ENCODE measurements at places on chromosomes 12 and 14.

DNA sequence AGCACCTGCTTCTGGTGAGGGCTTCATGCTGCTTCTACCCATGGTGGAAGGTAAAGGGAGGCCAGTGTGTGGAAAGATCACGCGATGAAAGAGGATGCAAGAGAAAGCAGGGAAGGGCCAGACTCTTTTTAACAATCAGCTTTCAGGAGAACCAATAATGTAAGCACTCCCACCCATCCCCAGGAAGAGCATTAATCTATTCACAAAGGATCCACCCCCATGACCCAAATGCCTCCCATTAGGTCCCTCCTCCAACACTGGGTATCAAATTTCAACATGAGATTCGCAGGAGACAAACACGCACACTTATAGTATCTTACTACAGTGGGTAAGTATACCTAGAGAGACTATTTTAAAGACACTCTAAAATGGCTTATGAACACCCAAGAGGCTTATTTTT, 80.5 kb upstream of the TMCC3 start:
- DNase-seq, result no peak

DNA sequence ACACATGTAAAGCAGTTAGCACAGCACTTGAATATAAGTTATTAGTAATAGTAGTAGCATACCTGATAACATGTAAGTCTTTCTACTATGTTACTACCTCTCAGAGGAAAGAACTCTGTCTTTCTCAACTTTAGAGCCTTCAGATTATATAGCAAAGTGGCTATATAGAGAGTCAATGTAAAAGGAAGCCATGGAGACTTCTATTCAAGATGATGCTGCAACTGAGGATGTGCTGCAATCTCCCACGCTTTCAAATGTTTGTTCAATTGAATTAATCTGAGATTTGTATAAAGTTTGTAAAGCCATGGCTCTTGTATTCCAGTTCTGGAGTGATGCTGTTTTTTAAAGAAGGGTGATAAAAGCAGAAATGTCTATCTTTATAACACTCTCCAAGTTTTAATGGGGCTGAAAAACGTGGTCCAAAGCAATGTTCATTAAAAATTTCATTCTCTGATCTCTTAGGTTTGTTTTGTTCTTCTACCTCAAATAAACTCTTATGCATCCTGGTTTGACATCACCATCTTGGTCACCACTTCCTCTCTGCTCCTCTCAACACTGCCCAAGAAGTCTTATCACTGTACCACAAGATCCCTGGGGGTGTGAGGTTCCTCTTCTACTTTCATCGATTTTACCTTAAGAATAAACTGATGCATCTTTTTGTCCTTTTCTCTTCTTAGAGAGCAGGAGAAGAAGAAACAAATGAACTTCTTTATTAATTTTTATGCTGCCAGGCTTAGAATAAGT, 40.6 kb downstream of the C12orf42 start:
- DNase-seq, result no peak

- peak; percentile 73 for DNase-seq
Measured at GRCh38 chr14:61152851-61153364, 128.2 kb downstream of the TMEM30B start.

- no peak for DNase-seq
Measured at GRCh38 chr14:76193696-76194095, 42.0 kb downstream of the GPATCH2L start.

- no peak for DNase-seq
Measured at GRCh38 chr12:74292351-74293194, 245.1 kb upstream of the ATXN7L3B start.

GRCh38 chr14:60867503-60868172, 113.2 kb downstream of the TRMT5 start:
- no peak for DNase-seq

GRCh38 chr12:93137656-93138612, 208.8 kb upstream of the EEA1 start:
- DNase-seq, result peak; percentile 60

- no peak for DNase-seq
Measured at GRCh38 chr12:26389343-26389742, 194.0 kb downstream of the SSPN start.

GRCh38 chr12:1647285-1647669, 18.2 kb downstream of the WNT5B start:
- DNase-seq, result no peak

- DNase-seq, result peak; percentile 70
Measured at GRCh38 chr12:6697584-6698351, 2.8 kb downstream of the PIANP start.

GRCh38 chr12:77166696-77167095, 101.3 kb upstream of the E2F7 start:
- no peak for DNase-seq

DNA sequence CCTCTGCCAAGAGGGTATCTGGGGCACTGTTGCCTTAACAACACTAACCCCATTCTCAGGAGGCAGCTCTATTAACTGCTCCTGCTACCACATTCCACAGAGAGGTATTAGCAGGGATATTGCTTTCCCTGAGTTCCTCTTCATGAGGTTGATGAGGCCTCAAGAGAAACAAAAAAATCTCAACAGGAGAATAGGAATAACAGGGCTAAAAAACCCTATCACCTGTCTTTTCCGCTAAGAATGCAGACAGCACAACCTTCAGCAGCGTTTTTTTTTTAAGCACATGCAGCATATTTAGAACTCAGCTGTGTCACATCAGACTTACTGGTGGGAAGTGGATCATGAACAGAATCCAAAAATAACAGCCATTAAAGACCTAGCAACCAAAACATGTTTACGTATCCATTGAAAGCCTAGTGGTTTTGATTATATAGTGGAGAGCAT, 29.2 kb downstream of the ATF7 start:
- DNase-seq, result peak; percentile 64

DNA sequence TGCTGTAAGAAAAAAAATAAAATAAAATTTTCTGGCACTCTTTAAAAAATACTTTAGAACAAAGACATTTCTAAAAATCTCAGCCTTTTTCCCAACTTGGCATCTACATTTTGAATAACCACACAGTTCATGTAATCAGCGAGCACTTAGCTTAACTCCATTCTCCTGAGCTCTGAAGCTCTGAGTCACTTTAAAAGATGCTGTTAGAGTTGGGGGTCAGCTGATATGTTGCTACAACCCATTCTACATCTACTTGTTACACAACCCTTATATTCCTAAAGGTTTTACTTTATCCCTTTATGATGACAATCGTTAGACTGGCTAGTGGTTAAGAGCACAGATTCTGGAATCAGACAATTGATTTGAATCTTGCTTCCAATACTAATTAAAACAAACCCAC, 48.3 kb downstream of the SLC41A2 start:
- peak; percentile 63 for DNase-seq

GRCh38 chr12:66915306-66915904, 236.5 kb upstream of the GRIP1 start:
- DNase-seq, result no peak

- DNase-seq, result no peak
Measured at GRCh38 chr12:6850796-6851152, 312 bp downstream of the CDCA3 start.

DNA sequence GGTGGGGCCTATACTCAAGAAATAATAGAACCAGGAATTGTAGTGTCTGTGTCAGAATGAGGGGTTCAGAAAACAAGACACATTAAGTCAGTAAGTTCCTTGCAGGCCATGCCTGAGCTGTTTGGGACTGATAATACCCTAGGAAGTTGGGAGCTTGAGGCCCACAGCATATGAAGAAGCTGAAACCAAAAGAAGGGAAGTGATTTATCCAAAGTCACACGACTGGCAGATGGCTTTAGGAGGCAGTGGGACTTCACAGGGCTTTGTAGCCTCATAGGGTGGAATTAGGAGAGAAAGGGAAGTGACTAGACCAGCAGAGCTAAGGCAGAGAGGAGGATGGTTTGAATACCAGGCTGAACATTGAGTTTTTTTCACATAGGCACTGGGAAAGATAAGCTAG, 56.6 kb upstream of the SRSF5 start:
- no peak for DNase-seq

DNA sequence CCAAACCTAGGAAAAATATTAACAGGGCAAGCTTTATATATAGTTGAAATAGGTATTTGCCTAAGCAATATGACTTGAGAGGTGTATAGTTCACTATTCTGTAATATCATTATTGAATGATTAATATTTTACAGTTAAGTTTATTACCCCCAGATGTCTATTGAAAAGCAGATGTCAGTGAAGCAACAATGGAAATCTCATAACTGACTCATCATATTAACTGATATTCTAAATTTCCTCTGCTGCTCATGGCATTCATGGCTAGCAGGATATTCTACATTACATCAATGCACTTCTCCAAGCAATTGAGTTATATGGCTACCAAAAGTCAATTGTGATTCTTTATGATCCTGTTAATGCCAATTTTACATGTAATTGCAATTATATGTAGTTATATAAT, 9.7 kb upstream of the MAGOHB start:
- DNase-seq, result no peak

- DNase-seq, result no peak
Measured at GRCh38 chr14:71597287-71597920, 334.8 kb upstream of the RGS6 start.

DNA sequence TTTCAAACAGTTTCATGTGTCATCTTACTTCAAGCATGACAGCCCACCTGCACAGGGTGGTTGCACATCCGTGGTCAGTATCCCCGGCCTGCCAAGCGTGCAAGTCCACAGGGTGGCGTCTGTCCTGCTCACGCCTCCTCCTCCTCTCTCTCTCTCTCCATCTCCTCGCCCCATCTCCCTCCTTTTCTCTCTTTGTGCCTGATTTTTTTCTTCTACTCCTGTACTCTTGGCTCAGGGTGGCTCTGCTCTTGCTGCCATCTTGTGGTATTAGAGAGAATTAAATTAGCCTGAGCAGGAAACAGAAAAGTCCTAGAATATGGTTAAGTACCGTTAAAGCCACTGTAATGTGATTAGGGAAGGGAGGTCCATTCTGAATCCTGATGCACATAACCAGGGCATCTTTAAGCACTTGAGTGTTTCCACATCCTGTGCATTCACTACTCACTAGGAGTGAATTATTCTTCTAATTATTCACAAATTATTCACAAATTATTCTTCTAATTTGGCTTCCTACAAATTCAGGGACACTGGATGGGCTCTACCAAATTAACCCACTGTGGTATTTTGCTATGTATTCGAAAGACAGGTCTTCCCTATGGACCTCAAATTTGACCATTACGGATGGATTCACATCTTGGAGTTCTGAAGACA, 25.5 kb upstream of the DTX1 start:
- peak; percentile 77 for DNase-seq

GRCh38 chr14:81382517-81383225, 17.5 kb downstream of the STON2 start:
- no peak for DNase-seq

DNA sequence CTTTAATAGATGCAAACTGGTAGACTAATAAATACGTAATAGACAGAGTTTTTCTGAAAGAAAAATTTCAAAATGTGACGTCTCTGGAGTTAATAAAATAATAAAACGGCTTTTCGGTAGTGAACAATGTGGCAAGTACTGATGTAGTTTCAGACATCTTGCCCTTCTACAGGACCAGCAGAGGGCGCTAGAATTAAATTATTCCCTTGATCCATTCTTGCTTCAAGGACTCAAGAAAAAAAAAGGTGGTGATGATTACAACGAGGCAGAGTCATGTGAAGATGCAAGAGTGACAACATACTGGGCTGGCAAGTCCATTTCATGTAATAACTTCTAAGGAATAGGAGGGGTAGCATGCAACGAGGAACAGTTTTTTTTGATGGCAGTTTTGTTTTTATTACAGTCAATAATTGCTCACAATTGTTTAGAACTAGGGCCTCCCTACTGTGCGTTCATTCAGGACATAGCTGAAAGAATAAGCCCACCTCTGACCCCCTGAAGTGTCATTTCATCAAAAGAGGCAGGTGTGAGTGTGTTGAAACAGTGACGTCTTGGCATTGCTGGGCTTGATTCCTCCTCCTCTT, 101.0 kb upstream of the GZMB start:
- peak; percentile 82 for DNase-seq

DNA sequence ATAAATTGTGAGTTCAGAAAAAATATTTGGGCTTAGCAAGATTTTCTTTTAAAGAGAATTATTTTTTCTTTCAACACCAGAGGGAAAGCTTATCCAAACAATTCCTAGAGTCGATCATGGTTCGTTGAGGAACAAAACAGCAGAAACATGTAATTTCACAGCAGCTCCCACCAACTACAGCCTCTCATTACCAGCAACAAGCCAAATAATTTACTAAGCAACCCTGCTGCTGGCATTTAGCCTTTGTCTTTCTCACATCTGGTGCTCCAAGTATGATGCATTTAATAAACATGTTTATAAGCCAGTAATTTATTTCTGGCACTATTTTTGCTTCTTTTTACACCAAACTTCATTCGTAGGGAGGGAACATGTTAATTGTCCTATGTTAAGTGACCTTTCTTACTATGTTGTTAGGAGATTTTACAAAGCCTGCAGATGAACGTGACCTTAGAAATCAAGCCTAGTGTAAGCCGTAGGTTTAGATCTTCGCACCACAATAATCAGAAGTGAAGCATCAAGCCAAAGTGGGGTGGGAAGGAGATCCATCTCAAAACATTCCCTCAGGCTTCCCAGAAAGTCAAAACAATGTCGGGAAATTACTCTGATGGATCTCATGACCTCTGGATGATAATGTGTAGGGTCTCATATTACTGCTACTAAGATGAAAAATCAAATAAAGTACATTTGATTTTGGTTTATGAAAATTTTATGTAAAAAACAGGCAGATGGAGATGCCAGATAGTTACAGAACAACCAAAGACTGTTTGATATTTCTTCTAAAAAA, 128.4 kb downstream of the RPAP3 start:
- no peak for DNase-seq

- no peak for DNase-seq
Measured at GRCh38 chr12:48022676-48023385, 18.6 kb upstream of the COL2A1 start.

DNA sequence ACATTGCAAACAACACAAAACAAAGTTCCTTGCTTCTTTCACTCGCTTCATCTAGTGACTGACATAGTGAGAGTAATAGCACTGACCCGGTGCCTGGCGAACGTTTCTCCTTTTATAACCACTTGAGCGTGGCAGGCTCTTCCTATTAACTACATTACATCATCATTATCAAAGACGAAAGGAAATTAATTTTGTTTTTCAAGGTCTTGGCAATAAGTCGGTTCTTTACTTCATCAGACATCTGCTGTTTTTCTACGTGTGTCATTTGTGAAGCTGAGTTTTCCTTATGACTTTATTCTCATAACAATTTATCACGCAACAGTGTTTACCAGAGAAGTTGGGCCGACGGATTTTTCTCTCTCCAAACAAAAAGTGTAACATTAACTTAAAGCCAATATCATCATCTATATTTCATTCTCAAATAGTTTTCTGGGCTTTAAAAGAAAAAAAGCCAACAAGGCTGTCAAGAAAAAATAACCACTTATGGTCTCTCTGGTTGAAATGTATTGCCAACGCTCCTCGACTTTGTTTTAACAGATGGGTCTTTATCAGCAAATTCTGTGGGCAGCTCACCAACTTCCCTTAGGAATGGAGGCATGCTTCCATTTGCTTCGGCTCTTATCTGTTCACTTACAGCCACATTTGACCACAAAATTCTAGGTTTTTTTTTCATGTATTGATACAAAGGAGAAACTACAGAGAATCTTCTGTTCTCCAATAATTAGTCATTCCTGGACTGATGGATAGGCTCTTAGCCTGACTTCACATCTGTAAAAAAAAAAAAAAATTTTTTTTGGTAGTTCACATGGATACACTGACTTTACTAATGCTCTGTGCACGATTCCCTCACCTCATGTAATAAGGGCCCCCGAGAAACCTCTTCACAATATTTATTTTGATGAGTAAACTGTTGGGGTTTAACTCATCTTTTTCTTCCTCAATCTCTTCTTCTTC, 97.1 kb upstream of the CDKN3 start:
- peak; percentile 79 for DNase-seq

GRCh38 chr14:57845802-57846531, 19.9 kb downstream of the SLC35F4 start:
- DNase-seq, result peak; percentile 10
